ENCODE measurements at places on chromosomes 13 and 19. TPM values are rescaled to one million over a fixed set of nuclear protein-coding genes. Genes with fewer than 3 reads are reported as not detected.

GRCh38 chr13:44759384-44760360 is 183.5 kb upstream of the TSC22D1 start:
- DNase-seq, result no peak

- no peak for DNase-seq
These were observed 8.5 kb upstream of the PEX11G start for GRCh38 chr19:7497292-7497691.

DNA sequence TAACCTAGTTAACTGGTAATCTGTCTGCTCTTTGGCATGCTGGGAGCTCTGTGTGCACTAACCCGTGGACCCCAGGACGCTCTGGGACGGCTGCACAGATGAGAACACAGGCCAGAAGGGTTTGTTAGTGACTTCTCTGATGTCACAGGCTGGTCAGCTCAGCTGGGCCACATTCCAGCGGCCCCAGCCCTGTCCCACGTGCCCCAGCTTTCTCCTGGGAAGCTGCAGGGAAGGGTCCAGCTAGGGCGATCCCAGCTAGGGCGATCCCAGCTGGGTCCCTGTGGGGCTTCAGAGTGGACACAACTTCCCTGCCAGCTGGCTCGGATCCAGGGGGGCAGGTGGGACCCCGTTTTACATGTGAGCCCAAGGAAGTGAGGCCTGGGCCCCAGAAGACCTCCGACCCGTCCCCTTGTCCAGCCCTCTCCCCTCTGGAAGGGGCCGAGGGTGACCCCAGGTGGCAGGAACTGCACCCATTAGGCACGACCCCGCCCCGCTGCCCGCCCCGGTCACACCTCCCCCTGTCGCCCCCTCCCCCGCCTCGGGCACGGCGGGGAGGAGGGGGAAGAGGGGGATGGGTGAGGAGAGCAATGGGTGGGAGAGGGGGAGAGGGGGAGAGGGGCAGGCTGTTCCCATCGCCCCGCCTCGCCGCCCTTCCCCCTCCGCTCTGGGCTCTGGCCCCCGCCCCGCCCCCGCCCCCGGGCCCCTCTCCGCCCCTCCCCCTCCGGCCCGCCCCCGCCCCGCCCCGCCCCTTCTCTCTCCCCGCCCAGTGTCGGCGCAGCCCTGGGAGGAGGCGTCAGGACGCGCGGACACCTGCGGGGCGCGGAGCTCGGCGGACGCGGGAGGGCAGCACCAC is 75.2 kb upstream of the MCF2L start:
- DNase-seq, result no peak

DNA sequence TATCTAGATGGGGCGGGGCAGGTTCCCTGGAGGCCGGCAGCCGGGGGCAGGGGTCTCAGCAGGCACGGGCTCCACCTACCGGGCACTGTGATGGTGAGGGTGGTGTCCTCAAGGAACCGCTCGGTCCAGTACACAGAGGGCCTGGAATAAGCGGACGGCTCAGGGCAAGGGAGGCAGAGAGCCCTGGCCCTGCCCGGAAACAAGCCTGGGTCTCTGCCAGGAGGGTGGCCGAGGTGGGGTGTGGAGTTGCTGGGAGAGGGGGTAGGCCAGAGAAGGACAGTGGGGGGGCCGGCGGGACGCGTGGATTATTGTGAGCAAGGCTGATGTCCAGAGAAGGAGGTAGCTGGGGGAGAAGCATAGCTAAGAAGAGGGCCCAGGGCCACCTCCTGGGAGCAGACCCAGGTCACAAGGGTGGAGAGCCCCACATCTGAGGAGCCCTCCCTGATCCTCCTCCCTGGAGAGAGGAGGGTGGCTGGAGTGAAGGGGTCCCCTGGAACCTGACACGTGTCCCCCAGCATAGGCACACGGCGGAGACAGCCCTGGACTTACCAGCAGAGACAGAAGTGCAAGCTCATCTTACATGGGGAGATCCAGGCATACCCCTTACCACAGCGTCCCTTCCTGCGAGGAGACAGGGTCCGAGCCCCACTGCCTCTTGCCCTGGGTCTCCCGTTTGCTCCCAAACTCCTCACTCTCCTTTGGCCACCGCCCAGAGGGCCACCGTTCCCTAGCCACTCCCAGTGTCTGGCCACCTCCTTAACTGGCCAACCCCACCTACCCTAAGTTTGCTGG is 29.0 kb upstream of the MIER2 start:
- no peak for DNase-seq

GRCh38 chr13:99062593-99062992 is 84.7 kb upstream of the DOCK9 start:
- DNase-seq, result no peak

DNA sequence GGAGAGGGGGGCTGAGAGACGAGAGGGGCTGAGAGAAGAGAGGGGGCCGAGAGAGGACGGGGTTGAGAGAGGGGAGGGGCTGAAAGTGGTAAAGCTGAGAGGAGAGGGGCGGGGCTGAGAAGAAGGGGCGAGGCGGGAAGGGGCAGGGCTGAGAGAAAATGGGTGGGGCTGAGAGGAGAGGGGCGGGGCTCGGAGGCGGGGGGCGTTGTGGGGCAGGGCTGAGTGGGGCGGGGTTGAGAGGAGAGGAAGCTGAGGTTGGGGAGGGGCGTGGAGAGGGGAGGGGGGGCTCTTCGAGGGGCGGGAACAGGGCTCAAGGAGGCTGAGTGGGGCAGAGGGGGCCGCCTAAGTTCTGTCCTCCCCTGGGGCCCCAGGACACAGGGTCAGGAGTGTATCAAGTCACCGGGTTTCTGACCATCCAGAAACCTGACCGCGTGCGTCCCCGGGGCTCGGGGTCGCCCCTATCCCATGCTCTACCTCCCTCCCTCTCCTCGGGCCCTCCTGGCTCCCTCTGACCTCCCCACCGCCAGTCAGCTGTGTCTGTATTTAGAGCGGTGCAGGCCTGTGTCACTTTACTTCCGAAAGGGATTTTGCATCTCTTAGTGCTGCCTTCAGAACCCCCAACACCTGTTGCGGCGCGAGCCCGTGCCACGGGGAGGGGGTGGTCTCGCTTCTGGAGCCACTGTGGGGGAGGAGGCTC is 38.6 kb upstream of the SEMA6B start:
- no peak for DNase-seq

- DNase-seq, result no peak
These were observed 123.8 kb downstream of the SIPA1L3 start for GRCh38 chr19:38030686-38031422.

DNA sequence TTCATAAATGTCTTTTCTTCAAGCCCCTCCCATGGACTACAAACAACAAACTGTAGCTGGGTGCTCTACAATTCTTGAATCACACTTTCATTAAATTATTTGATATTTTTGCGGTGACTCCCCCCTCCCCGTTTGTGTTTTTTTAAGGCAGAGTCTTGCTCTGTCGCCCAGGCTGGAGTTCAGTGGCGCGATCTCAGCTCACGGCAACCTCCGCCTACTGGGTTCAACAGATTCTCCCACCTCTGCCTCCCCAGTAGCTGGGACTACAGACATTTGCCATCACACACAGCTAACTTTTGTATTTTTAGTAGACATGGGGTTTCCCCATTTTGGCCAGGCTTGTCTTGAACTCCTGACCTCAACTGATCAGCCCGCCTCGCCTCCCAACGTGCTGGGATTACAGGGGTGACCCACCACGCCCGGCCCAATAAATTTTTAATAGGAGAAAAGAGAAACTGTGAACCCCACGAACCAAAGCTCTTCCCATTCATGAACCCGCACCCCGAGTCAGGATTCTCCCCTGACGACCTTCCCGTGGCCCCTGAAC is 703 bp downstream of the ZNF506 start:
- DNase-seq, result no peak

- DNase-seq, result no peak
These were observed 39.3 kb downstream of the LMO7 start for GRCh38 chr13:75675421-75675820.

Gene ZNF99
- total RNA-seq, result 0.41 TPM

Gene LENG9
- total RNA-seq, result 14.4 TPM

Gene MAP3K10
- 30.2 TPM for total RNA-seq

Gene NLRP9
- total RNA-seq, result not detected

Gene C1QTNF9
- not detected for total RNA-seq

Gene BCL2L12
- 3.0 TPM for total RNA-seq

Gene ZNF880
- total RNA-seq, result 14.6 TPM
